ENCODE measurements at places on chromosomes 6 and 20.

DNA sequence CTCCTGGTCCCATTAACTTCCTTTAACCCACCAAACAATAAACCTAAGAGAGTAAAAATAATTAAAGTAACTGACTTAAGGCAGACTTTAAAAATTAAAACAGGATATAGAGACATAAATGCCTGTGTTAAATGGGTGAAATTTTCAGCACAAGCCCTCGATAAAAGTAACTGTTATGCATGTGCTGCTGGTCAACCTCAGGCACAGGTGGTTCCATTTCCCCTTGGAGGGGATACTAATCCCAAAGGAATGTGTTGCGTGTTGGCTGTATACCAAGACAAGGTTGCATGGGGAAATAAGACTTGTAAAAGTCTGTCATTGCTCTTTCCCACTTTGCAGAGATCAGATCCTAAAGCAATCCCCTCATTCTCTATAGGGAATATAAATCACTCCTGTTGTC, 25.8 kb downstream of the HLA-A start:
- DNase-seq, result no peak

GRCh38 chr6:160667639-160668481, 3.8 kb upstream of the LPA start:
- peak; percentile 49 for DNase-seq

GRCh38 chr6:47650553-47651432, 47.6 kb upstream of the ADGRF4 start:
- DNase-seq, result no peak

GRCh38 chr6:157432231-157432891, 51.4 kb downstream of the ZDHHC14 start:
- DNase-seq, result no peak

DNA sequence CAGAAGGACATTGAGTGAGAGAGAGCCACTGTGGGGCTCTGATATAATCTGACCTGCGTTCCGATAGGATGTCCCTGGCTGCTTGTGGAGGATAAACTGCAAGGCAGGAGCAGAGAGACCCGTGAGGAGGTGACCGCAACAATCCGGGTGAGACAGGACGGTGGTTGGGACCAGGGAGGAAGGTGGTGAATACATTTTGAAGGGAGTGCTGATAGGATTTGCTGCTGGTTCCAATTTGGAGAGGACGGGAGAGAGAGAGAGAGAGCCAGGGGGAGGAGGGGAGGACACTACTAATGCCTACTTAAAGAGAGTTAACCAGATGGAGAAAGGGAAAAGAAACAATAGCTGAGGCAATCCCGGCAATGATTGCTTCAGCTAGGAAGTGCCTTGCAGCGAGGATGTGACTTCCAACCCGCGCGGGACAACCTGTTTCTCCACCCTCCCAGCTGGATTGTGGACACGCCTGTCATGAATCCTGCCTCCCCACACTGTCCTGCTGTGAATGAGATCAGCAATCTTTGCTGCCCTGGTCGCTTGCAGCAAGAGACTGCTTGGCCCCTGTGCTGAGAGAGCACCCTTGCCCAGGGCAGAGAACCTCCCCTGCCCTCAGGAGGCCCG, 199.0 kb upstream of the KCNG1 start:
- DNase-seq, result no peak

GRCh38 chr6:107715550-107716321, 108.4 kb downstream of the SCML4 start:
- DNase-seq, result no peak

DNA sequence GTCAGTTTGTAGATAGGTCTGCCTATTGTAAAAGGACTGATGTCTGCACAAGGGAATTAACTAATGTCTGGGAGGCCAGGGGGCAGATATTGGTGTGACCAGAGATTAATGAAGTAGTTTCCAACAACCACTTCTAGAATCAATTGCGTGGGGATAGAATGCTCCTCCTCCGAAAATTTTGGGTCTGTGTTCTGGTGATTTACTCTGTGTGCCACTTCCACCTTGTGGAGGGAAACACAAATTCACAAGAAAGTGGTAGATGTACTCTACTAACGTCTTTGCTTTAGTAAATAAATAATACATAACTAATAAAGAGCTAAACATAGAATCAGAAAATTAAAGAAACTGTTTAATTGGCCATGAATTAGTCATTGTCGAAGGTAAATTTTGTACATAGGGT, 25.5 kb downstream of the TMEM14A start:
- no peak for DNase-seq

DNA sequence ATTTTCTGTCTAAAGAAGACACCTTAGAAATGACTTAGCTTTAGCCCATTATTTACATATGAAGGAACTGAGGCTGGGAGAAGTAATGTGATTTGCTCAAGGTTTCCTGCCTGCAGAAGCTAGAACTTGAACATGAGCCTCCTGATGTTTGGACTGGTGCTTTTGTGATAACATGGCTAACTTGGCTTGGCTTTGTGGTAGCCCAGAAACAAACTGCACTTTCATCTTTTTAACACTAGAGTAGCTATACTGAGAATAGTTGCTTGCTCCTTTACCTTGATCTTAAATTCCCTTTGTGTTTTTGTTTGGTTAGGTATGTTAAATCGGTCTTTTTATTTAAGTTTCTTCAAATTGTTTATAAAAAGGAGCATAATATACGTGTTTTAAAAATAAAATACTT, 163.5 kb upstream of the MANEA start:
- no peak for DNase-seq

- DNase-seq, result no peak
These were observed 1061.8 kb upstream of the CITED2 start for GRCh38 chr6:140436023-140436811.

- no peak for DNase-seq
These were observed 25.8 kb downstream of the HLA-C start for GRCh38 chr6:31246051-31246521.

DNA sequence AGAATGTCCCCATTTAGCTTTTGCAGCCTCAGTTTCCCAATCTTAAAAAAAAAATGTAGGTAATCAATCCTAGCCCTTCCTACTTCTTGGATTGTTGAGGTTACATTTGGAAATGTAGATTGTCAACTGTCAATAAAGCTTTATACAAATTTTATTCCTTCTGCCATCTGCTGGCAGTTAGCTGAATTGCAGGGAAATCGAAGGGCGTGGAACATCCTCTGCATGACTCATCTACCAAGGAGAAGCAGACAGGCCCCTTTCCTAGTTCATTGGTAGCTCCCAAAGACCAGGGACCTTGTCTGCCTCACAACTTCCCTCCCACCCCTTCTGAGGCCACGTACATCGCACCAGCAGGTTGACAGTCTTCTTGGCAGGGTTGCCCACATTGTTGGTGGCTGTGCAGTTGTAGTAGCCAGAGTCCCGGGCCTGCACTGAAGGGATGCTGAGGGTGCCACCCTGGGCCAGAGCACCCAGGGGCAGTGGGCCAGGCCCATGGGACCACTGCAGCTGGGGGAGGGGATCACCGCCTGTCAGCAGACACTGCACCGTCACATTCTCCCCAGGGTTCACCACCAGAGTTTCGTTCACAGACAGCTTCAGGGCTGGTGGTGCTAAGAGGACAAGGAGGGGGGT, 43.6 kb downstream of the MDGA1 start:
- peak; percentile 80 for DNase-seq

DNA sequence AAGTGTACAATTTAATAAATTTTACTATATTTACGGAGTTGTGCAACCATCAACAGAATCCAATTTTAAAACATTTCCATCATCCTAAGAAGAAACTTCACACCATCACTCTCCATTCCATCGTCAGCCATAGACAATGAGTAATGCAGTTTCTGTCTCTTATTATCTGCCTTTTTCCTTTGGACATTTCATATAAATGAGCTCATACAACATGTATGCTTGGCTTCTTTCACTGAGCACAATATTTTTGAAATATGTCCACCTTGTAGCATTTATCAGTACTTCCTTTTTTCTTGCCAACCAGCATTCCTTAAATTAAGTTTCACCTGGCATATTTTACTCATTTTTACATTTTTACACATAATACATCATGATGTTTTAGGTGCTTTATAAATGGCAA, 22.7 kb upstream of the HIVEP1 start:
- no peak for DNase-seq

GRCh38 chr20:24017458-24017755, 28.8 kb upstream of the GGTLC1 start:
- DNase-seq, result no peak

DNA sequence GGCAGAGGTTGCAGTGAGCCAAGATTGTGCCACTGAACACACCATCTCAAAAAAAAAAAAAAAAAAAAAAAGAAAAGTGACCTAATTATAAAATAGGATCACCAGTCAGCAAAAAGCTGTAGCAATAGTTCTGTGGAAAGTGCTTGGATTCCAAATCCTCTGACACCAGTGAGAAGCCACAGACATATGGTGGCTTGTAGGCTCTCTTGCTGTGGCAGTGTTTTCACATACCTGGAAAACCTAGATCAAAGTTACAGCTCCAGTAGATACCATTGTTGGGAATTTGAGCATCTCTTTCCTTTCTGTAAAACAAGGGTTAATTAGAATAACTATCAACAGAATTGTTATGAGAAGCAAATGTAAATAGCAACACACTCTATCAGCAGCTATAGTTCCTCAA, 4.1 kb downstream of the CCDC170 start:
- no peak for DNase-seq

DNA sequence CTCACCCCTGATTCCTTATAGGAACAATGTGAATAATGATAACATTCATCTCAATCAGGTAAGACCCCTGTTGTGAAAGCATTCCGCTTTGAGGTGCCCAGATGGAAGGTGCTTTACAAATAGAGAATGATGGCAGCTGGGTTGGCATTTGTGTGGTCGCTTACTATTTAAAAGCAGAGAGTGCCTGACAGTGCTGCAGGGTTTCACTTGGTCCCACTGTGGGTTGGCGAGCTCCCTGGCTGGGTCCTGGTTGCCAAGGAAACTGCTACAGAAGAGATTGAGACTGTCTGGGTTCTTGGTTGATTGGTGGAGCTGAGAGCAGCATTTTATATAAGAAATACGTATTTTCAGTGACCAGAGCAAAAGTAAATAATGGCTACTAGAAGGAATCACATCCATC, 207.2 kb upstream of the KCNQ5 start:
- no peak for DNase-seq

DNA sequence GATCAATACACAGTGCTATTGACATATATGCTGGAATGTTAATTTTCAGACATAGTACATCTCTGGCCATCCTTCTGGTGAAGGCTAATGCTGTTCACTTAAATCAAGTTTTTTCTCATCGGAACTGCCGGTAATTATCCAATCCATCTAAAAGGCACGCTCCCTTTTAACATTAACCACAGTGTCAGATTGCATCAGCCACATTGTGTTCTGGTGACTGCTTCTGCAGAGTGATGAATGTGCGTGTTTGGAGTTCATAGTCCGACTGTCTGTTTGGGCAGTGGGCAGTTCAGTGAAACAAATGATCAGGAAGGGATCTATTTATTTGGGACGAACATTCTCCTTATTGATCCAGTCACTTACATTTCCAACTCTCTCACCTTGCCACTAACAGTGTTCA, 49.5 kb downstream of the SOBP start:
- DNase-seq, result no peak

DNA sequence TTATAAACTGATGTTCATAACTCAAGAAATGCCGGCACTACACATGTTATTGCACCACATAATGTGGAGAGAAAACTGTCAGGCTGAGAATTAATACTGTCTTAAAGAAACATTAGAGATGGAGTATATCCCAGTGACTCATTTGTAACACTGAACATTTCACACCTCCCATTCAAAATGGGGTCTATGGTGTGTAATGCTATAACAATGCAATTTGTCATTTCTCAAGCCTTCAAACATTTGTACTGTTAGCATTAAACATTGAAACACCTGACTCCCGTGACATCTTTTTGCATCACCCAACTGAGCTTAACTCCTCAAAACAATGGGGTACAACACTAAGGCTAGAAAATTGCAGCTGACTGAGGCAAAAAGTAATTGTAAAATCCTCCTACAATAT, 151.7 kb downstream of the DST start:
- no peak for DNase-seq

DNA sequence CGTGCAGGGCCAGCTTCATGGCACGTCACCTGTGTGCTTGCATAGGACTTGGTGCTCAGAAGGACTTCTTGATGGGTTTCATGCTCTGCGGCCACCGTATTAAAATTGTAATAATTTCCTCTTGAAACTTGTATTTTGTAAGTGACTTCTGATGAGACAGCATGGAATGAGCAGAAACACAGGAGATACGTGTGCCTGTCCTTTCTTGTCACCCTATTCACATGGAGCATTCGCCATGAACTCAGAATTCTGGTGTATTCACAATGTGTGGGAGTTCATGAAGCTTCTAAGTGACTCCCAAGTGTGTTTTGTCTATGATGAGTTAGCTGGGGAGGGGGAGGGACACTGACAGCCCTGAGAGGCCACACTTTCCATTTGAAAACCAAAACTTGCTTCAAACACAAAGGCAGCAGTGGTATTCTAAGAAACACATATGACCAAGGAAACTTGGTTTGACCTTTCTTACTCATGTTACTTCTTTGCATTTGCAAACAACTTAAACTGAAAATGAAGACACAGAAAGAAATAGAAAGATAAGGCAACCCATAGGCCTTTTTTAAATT, 92.1 kb upstream of the NEDD9 start:
- DNase-seq, result peak; percentile 58

GRCh38 chr6:19337101-19337500, 500.1 kb upstream of the ID4 start:
- DNase-seq, result no peak

GRCh38 chr6:138404666-138405337, 779 bp downstream of the HEBP2 start:
- DNase-seq, result peak; percentile 53

GRCh38 chr6:7169296-7169721, 61.5 kb downstream of the RREB1 start:
- no peak for DNase-seq

- no peak for DNase-seq
These were observed 6.3 kb upstream of the SCAF8 start for GRCh38 chr6:154726887-154727286.

- no peak for DNase-seq
These were observed 21.3 kb downstream of the CASS4 start for GRCh38 chr20:56433221-56433879.

GRCh38 chr20:58138395-58138794, 90.1 kb downstream of the ANKRD60 start:
- DNase-seq, result no peak

GRCh38 chr6:56794421-56794820, 151.7 kb upstream of the DST start:
- no peak for DNase-seq

- no peak for DNase-seq
These were observed 92.5 kb downstream of the PSMB1 start for GRCh38 chr6:170460641-170461040.

DNA sequence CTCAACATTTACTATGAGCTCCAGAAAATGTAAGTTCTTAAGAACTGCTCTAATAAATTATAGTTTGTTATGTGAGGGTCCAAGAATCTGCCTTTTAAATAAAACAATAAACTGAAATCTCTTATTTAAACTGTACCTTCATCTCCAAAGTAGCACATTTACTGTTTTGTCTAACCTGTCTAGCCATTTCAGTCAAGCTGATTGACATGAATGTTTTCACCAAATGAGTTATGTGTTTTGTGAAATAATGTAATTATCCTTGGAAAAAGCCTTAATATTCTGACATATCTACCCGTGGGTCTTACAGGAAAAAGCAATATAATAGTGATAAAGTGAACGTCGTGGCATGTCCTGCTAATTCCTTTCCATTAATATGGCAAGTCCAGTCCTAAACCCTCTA, 57.8 kb downstream of the OPRM1 start:
- no peak for DNase-seq

All from stimulated activated CD8-positive, alpha-beta memory T cell treated with anti-CD3 and anti-CD28 coated beads, Interleukin-4, amount 100 ng/mL, for 48 hours (primary cell).